ENCODE measurements at places on chromosomes 1 and 21.

- DNase-seq: no peak
These were observed 16.1 kb upstream of the ETV3 start for GRCh38 chr1:157154291-157154690.

DNA sequence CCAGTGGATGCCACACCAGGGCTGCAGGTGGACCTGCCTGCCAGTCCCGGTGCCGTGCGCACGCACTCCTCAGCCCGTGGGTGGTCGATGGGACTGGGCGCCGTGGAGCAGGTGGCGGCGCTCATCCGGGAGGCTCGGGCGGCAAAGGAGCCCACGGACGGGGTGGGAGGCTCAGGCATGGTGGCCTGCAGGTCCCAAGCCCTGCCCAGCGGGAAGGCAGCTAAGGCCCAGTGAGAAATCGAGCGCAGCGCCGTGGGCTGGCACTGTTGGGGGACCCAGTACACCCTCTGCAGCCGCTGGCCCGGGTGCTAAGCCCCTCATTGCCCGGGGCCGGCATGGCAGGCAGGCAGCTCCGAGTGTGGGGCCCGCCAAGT is 1171.8 kb upstream of the B3GALT2 start:
- DNase-seq: no peak

DNA sequence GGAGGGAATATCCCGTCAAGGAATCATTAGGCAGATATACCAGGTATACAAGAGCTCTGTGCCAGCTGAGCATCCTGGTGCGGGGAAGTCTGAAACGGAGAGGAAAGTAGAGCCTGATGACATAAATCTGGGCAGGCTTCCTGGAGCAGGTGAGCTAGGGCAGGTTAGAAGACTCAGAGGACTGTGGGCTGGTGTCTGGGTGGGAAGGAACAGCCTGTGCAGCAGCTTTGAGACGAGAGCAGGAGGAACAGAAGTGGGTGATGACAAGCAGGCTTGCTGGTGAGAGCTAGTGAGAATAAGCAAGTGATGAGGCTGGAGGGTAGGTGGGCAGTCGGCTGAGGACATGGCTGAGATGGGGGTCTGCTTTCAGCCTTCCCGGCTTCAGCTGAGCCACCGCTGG is 6.7 kb downstream of the CELSR2 start:
- no peak for DNase-seq

DNA sequence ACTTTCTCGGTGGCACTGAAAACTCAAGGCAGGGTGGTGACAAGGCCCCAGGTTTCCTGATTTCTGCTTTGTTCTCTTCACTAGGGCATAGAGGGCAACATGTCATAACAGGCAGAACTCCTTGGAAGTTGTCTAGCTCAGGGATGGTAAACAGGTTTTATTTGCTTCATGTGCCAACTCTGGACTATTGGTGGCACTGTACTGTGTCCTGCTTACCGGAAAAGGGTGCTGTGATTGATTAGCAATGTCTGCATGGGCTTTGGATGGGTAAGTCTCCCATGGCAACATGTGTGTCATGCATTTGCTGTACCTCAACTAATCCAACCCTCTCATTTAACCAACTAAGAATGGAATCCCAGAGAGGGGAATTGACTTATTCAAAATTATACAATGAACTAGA is 70.7 kb upstream of the USP24 start:
- no peak for DNase-seq

DNA sequence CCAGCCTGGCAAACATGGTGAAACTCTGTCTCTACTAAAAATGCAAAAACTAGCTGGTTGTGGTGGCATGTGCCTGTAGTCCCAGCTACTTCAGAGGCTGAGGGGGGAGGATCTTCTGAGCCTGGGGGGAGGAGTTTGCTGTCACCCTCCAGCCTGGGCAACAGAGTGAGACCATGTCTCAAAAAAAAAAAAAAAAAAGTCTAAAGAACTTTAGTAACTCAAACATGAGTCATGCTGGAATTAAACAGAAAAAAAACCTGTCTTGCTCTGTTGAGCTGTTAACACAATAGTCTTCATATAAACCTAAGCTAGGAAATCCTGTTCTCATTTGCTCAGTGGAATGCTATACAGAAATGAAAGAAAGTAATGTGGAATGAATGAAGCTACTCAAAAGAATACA is 16.7 kb upstream of the DISP1 start:
- no peak for DNase-seq

DNA sequence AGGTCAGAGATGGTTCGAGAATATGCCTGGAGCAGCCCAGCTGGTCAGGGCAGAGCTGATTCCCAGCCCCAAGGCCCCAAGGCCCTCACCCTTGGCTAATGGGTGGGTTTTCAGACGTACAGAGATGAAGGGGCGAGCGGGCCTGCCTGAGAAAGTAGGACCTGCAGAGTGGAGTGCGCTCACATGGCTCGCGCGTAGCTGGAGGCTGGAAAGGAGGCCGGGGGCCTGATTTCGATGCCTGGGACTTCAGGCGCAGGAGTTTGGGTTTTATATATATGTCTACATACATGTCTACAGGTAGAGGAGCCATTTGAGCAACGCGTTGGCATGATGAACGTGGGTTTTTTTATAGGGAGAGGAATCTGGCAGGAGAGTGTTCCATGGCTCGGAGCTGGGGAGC is 8.9 kb downstream of the COQ8A start:
- no peak for DNase-seq

GRCh38 chr1:205532026-205532898 is 27.8 kb downstream of the CDK18 start:
- DNase-seq: no peak

GRCh38 chr1:71687376-71687775 is 595.0 kb downstream of the NEGR1 start:
- no peak for DNase-seq

GRCh38 chr1:24765308-24765988 is 20.2 kb downstream of the CLIC4 start:
- DNase-seq: no peak

GRCh38 chr1:209527372-209527771 is 56.1 kb upstream of the CAMK1G start:
- DNase-seq: no peak

DNA sequence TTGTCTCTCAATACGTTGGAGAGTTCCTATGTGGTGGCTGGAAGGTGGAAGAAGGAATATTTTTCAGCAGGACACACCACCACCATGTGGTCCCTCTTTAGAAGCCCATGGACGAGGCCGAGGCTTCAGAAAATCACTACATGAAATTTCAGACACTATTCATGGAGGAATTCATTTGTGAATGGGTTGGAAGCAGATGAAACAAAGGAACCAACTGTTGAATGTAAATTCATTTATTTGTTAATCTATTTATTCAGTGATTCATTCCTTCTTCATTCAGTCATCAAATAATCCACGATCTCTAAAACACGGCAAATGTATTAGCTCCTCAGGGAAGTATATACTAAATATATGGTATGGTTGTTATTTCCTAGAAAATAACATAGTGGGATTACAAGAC is 12.2 kb downstream of the SLC35F3 start:
- no peak for DNase-seq

DNA sequence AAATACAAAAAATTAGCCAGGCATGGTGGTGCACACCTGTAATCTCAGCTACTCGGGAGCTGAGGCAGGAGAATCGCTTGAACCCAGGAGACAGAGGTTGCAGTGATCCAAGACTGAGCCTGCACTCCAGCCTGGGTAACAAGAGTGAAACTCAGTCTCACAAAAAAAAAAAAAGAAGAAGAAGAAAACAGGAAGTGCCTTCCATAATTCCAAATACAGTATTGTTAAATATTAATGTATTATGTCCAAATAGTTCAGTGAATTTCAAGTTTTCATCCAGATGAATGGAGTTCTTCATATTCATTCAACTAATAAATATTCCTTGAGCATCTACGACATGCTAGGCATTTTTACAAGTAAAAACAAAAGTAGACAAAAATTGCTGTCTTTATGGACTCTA is 33.3 kb downstream of the PLEKHO1 start:
- DNase-seq: no peak

- DNase-seq: no peak
These were observed 40.7 kb upstream of the EYA3 start for GRCh38 chr1:28129150-28129549.

- DNase-seq: no peak
These were observed 176.1 kb upstream of the TMEM51 start for GRCh38 chr1:14977338-14977931.

GRCh38 chr1:96365076-96365475 is 356.5 kb upstream of the PTBP2 start:
- no peak for DNase-seq

DNA sequence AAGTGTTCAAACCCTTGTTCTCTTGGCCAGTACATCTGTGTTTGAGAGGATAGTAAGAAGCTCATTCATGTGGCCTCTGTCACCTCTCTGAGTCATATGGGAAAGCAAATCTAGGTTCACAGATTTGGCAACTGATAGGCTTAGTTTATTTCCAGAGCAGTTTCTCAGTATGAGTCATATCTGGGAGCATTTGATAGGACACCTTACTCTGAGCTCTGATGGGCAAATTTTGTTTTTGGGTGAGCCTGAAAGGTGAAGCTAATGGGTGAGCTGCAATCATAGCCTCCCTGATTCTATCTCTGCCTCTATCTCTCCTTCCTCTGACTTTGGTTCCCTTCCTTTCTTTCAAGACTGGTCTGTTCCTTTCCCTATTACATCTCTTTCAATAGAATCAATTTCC is 134.4 kb downstream of the S1PR1 start:
- DNase-seq: no peak

GRCh38 chr1:211478801-211479578 is 13.0 kb downstream of the RD3 start:
- no peak for DNase-seq

- no peak for DNase-seq
These were observed 15.3 kb downstream of the ADORA1 start for GRCh38 chr1:203142684-203143408.

- no peak for DNase-seq
These were observed 94.4 kb upstream of the GREM2 start for GRCh38 chr1:240706150-240706935.

- DNase-seq: no peak
These were observed 9.5 kb downstream of the DPT start for GRCh38 chr1:168719306-168720111.

- DNase-seq: no peak
These were observed 559.6 kb upstream of the DAB1 start for GRCh38 chr1:57983441-57983840.

DNA sequence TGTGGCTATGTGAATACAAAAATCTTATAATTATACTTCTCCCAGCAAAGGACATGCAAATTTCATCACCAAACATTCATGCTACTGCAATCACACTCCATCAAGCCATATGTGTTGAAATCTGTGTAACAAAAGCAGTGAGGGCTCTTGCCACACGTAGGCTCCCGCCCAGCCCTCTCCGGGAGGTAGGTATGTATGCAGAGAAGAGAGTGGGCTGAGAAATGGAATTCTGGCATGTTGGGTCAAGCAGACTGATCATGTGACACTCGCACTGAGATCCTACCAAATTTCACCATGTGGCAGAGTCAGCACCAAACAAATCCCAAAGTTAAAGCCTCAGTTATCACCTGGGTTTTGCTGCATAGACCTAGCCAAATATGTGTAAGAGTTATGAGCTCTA is 49.7 kb downstream of the APP start:
- DNase-seq: no peak

- no peak for DNase-seq
These were observed 933.4 kb downstream of the PLA2G4A start for GRCh38 chr1:187762118-187762517.

GRCh38 chr1:226402739-226403165 is 5.1 kb downstream of the PARP1 start:
- no peak for DNase-seq

DNA sequence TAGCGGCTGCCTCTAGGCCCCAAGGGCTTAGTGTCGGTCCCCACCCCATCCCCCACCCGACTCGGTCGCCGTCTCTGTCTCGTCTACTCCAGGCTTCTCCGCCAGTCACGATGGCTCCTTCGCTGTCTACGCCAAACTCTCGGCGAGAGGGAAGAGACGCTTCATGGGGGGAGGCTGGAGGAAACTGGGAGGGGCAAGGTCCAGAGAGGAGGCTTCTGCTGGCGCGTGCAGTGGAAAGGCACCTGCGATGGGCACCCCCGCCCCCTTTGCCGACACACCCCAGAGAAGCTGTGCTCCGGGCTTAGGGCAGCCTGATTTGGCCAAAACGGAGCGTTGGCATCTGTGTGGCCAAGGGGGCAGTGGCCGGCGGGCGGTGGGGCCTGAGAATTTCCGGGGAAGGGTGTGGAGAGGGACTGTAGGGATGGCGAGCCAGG is 1.2 kb upstream of the CSMD2 start:
- DNase-seq: no peak

- no peak for DNase-seq
These were observed 839.9 kb downstream of the USP25 start for GRCh38 chr21:16569679-16570078.

GRCh38 chr1:99934801-99935200 is 35.0 kb upstream of the SLC35A3 start:
- DNase-seq: no peak

- DNase-seq: no peak
These were observed 24.6 kb downstream of the TEX35 start for GRCh38 chr1:178537382-178538090.

DNA sequence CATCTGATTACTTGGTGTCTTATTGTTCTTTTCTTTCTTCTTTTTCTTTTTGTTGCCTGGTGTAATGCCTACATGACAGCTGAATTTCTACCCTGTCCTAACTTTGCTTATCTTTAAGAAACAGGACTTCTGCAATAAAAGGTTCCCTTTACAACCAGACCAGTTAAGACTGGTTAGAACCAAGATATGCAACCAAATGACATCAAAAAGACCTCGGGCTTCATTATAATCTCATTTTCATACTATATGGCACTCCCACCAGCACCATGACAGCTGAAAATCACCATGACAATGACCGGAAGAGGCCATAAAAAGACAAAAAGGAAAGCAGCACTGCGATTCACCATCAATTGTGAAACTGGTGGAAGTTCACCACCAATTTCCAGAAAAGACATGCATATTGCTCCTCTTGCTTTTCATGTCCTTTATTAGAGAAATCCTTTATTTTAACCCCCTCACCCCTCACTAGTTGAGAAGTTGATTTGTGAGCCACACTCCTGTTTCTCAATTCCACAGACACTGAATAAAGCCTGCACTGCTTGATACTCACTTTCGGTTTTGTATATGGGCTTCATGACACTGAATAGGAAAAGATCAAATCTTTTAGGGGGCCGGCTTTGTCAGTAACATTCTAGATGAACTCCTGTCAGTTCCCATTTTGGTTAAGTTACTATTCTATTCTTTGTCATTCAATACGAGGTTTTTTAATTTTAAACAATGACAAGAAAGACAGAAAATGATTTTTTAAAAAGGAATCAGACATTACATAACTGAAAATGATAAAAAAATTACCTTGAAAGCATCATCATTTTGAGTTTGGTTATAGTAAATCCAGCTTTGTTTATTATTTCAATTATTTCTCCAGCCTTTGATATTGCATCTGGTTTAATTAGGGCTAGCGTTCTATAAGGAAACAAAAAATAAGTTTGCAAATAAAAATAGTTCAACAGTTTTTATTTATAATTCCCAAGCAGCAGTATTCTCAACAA is 58.1 kb downstream of the NME7 start:
- no peak for DNase-seq

GRCh38 chr1:145871994-145872924 is 13.4 kb upstream of the PIAS3 start:
- DNase-seq: no peak

DNA sequence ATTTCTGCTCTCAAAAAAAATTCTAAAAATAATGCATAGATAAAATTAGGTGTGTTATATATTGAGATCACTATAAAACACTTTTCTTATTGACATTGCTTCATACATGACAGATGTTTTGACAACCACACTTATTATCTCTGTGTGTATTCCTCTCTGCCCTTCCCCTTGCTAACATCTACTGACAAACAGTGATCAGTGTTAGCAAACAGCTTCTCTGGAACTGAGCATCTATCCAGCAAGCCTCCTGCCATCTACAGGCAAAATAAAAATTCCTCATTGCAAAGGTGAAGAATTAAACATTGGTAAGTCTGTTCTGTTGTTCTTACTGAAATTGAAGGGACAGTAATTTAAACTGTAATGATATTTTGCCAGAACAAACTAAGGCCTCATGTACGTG is 2153.9 kb downstream of the NCAM2 start:
- no peak for DNase-seq

All from activated CD4-positive, CD25-positive, alpha-beta regulatory T cell (primary cell).